ENCODE measurements at places on chromosomes 1 and 21.

DNA sequence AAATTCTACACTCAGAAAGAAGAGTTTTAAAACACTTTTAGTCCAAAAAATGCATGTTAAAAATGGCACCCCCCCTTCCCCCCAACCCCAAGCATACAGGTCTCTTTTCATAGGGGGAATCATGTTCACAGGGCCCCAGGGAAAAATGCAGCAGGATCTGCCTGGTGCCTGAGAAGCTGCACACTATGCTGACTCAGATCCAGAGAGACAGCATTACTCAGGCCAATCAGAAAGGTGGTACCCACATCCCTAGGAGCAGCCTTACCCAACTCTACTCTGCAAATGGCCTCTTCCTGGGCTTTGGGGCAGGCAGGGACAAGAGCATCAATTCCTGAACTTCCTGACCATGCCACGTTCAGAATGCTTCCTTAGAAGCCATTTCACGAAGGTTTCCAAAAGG is 119.0 kb downstream of the HIVEP3 start:
- no peak for DNase-seq

DNA sequence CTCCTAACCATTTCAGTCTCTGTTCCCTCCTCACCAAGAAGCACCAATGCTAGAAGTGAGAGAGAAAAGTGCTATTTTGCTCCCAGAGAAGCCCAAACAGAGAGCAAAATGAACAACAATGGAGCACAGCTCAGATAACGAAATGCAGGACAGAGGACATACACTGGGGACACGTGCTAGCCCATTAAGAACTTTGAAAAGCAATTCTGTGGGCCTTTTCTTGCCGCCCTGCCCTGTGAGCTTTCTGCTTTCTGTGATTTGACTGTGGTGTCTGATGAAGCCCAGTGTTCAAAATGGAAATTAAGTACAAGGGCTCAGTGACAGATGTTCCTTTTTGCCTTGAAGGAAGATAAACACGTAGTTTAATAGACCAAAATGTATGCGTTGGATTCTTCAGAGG is 130.8 kb downstream of the S1PR1 start:
- no peak for DNase-seq

DNA sequence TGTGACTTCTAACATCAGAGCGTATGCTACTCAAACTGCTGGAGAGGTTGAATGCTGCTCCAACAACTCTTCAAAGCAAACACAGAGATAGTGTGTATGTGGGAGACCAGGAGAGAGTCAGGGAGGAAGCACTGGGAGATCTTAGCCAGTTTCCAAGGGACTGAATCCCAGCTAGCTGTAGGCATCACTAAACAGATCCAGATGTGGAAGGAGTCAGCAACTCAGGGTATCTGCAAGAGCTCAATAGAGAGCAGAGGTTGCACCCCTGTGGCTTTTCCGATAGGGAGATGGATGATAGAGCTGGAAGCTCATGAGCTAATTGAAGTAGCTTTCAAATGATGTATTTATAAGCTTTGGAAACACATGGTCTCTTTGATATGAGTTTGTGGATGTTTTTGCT is 168.9 kb upstream of the HOOK1 start:
- DNase-seq = no peak

DNA sequence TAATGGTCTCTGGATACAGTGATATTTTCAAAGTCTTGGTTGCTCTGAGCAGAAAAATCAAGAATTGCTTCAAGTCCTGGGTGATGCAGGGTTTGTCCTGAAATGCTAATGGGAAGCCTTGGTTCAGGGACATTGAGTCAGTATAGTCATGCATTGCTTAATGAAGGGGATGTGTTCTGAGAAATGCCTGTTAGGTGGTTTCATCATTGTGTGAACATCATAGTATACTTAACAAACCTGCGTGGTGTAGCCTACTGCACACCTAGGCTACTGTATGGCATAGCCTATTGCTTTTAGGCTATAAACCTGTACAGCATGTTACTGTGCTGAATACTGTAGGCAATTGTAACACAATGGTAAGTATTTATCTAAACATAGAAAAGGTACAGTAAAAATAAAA is 36.4 kb downstream of the TBCE start:
- DNase-seq = no peak

DNA sequence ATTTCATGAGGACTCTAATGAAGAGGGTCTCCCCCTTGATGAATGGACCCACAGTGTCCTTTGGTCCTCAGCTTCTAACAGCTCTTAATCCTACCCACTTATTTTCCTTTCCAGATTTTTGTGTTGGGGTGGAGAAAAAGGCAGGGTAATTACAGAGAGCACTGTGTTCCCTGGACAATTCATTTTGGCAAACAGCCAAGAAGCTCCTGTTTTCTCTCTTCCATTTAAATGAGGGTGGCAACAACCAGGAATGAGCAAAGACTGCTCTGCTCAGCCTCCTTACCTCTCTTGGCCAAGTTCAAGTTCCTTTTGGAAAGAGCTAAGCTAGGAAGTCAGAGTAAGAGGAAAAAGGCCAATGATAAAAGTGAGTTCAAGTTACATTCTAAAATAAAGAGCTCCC is 11.9 kb downstream of the XKR8 start:
- DNase-seq = no peak

GRCh38 chr1:155947741-155948140 is 6.3 kb downstream of the RXFP4 start:
- no peak for DNase-seq

Data from hematopoietic multipotent progenitor cell treated with erythropoietin and hydrocortisone succinate and interleukin-3 and kit ligand, for 4 days (in vitro differentiated cells).